ENCODE measurements at places on chromosomes 1 and 21.
A peak's percentile ranks its signal among the peaks of the same experiment; 100 is the strongest.

GRCh38 chr1:230831771-230832170 is 36.5 kb downstream of the C1orf198 start:
- DNase-seq, result no peak

GRCh38 chr1:206514813-206515387 is 7.6 kb downstream of the RASSF5 start:
- no peak for DNase-seq

- no peak for DNase-seq
These were observed 34.7 kb downstream of the RGS5 start for GRCh38 chr1:163168053-163168452.

DNA sequence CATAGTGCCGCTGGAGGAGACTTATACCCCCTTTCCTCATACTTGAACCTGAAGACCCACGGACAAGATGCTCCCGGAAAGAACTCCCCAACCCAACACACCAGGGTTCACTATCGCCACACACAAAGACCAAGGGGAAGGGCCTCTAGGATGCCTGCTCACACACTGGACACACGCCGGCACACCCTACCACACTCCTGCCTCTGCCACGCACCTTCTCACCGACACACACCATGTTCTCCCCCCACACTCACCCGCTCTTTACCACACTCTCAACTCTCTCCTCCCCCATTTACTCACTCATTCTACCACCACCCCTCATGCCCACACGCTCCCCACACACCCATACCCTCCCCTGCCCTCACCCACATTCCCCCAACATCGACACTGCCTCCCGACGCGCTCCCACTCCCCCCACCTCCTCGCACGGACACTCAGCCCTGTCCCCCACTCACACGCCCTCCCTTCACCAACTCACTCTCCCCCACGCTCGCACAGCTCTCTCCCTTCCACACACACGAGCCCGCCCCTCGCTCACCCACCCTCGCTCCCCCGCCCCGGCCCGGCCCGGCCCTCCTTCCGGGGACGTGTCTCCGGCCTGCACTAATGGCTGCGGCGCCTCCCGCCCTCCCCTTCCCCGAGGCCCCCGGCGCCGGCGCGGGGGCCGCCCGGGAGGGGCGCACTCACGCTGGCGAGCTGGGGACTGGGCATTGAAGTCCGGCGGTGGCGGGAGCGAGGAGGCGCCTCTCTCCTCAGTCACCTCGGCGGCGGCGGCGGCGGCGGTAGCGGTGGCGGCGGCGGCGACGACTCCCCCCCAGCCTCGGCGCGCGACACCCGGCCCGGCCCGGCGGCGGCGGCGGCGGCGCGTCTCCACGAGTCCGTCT is 626 bp downstream of the PTP4A2 start:
- peak; percentile 82 for DNase-seq

GRCh38 chr1:154712166-154712810 is 104.3 kb upstream of the ADAR start:
- DNase-seq, result no peak

DNA sequence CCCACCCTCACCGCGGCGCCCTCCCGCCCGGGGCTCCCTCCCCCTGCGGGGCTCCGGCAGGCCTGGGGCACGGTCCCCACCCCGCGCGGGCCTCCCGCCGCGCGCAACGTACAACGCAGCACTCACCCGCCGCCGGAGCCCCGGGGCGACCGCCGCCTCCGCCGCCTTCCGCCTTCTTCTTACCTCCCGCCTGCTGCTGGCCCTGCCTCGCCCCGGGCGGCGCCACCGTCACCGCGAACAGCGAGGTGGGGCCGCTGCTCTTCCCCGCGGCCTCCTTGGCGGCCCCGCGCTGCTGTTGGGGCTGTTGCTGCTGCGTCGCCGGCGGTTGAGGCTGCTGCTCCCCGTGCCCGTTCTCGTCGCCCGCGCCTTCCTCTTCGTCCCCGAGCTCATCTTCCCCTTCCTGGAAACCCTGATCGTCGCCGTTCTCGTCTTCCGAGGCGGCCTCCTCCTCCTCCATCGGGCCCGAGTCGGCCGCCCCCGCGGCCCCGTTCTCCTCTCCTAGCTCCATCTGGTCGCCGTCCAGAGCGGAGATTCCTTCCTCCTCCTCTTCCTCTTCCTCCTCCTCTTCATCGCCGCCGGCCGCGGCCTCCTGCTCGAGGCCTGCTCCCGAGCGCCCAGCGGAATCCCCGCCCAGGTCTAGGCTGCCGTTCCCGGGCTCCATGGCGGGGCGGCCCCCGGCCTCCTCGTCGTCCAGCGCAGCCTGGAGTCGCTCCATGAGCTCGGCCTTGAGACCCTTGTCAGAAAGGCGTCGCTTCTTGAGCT is 671 bp downstream of the HNRNPU start:
- peak; percentile 55 for DNase-seq

DNA sequence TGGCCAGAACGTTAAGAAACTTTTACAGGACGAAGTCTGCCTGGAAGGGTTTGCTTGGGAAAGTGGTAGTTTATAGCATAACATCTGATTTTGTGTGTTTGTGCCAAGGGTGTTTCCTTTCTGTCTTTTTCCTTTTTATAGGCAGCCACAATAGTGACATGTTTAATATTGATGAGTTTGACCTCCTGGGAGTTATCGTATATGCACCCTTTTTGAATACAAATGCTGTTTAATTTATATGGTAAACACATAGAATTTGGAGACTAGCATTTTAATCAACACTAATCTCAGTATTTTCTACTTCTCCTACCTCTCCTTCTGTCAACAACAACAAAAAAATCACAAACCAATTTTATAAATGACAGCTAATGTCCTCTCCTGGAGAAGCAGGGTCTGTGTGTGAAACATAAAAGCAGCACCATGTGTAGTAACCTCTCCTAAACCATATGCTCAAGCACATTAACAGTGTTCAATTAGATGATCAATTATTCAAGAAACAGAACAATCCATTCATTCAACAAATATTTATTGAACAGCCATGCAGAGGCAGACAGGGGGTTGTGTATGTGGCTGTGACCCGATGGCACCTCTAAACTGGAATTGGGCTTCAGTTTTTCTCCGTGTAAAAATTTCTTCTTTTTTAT is 604 bp upstream of the FMN2 start:
- DNase-seq, result no peak

DNA sequence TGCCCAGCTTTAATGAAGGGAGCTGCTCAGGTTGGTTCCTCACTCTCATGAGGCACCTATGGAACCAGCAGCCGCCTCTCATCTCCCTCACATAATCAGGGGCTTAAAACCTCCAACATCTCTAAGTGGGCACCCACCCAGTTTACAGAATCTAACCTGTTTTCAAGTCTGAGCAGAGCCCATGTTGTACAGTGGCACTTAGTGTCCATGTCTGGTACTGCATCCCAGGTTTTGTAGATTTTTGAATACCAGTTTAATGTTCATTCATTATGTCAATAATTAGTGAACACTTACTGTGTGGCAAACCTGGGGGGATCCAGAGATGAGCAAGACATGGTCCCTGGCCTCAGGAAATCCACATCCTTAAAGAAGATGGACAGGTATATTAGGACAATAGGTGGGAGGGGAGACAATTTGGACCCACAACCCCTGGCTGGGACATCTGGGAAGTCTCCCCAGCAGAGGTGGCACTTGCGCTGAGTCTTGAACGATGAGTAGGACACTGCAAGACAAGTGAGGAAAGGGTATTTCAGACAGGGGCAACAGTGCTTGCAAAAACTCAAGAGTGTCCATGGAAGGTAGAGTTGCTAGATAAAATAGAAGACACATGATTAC is 83.3 kb downstream of the LACTBL1 start:
- no peak for DNase-seq

DNA sequence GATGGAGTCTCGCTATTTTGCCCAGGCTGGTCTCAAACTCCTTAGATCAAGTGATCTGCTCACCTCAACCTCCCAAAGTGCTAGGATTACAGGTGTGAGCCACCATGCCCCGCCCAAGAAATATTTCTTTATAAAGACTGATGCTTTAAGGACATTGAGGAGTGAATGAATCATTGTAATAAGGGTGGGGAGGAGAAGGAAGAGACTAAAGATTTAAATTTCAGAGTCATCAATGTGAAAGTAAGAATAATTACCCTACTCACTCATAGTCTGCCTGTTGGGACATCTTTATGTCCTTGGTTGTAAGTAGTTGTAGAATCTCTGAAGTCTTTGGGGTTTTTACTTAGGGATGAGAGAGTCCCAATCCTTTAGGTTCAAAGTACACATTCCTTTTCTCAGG is 7.3 kb downstream of the KDM1A start:
- DNase-seq, result no peak

DNA sequence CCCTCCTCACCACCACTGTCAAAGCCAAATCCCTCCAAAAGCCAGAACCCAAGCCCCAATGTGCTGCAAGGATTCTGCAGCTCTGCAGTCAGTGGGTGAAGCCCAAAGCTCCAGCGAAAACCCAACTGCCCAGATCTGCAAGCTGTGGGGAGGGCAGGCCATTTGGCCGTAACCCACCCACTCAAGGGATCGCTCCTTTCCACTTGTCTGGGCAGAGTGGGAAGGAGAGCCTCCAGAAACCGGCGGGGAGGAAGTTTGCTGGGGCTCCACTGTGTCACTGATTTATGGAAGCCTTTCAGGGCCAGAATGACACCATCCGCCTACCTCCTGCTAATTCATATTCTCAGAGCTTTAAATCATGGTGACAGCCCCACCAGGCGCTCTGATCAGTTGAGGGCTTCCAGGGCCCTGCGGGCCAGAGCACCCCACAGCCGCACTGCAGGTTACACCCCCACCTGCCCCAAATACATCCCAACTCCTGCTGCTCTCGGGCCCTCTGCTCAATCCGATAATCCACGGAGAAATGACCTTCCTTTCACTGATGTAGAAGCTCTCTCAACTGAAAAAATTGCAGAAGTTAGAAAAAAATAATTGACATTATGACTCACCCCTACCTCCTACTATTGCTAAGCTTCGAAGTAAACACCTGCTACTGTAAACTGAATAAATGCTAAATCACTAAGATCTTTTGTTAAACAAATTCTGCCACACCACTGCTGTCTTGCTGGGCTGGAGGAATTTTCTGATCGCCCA is 40.6 kb upstream of the RAB4A start:
- no peak for DNase-seq

GRCh38 chr1:210647406-210648333 is 319.0 kb downstream of the HHAT start:
- no peak for DNase-seq

GRCh38 chr1:206784471-206784903 is 12.2 kb upstream of the IL10 start:
- DNase-seq, result peak; percentile 93

- no peak for DNase-seq
These were observed 562.6 kb downstream of the PTPRU start for GRCh38 chr1:29798699-29799566.

DNA sequence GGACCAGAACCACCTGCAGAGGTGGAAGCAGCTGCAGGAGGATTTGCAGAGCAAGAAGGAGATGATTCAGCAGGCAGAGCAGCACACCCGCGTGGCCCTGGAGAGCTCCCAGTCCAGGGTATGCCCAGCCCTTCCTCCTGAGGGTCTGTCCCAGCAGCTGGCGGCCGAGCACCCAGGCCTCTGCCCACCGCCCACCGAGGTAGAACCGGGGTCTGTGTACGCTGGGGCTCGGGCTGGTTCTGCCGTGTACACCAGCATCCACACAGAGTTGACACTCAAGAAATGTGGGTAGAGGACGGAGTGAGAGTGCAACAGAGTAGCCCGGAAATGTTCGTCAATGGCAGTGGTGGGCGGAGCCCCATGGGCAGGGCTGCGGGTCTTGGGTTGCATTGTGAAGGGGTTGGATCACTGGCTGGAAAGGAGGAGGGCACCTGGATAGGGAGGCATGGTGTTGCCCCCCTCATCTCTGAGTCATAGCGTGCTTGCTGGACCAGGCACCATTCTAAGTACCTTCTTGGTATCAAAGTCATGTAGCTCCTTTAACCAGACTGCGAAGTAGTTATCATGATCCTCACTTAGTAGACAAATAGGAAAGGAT is 5.1 kb upstream of the SMIM1 start:
- DNase-seq, result no peak

DNA sequence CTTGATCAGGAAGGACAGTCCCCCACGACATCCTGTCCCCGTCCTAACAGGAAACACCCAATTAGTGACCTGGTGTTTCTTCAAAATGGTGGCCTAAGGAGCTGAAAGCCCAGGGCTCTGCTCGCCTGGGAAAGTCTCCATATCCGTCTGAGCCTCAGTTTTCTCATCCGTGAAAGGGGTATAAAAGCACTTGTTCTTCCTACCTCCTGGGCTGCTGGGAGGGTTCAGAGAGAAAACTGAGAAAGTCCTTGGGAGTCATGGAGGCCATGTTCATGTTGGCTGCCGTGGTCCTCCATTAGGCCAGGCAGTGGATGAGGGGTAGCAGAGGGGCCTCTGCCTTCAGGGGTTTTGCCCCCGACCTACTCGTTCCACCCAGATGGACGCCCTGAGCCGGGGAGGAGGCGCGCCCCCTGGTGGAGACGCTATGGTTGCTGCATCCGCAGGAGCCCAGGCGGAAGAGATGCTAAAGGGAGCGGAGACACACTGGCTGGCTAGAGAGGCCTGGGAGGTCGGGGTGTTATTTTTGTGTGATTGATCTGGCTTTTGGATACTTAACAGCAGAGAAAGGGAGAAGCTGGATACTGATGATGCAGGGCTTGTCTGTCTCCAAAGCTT is 113.5 kb downstream of the PRDM2 start:
- peak; percentile 80 for DNase-seq

GRCh38 chr1:210677533-210677932 is 348.8 kb downstream of the HHAT start:
- no peak for DNase-seq

GRCh38 chr1:114092186-114093062 is 61.2 kb downstream of the SYT6 start:
- no peak for DNase-seq

DNA sequence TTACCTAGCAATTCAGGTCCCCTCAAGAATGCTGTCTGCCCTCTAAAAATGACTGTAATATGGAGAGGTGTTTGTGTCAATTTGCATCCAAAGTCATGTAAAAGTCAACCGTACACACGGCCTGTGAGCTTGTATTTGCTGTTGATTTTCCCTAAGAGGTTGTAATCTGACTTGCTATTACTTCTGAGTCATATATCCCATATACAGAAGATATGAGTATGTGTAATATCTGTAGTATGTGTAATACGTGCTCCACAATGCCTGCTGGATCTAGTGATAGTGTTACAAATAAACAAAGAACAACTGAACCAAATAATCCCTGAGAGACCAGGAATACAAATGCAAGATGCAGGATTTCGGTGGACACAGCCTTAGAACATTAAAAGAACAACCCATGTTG is 1.4 kb upstream of the KCNJ6 start:
- no peak for DNase-seq

DNA sequence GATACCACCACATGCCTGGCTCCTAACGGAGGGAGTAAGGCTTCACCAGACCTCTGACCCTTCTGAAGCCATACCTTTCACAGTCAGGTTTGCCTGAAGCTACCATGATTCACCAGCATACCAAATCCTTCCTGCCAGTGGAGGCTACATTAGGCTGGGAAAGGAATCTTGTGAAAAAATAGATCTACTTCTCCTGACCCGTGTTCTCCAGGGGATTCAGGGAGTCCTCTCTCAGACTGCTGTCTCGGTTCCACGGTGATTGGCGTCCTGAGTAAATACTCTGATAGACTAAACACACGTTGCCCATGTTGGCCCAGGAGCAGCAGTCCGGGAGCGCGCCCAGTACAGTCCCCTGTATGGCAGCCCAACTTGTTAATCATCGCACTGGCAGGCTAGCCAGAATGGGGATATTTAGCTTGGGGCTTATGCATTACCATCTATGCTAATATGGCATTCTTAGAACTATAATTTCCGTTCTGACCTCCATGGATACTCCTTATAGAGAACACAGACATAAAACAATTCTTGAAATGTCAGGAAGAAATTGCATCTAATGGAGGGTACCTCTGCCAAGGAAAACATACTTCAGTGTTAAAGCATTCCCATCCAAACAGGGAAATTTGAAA is 173.2 kb downstream of the ROR1 start:
- DNase-seq, result no peak

Measured in stimulated activated CD8-positive, alpha-beta memory T cell treated with anti-CD3 and anti-CD28 coated beads, Interleukin-4, amount 100 ng/mL, for 48 hours (primary cell).